ENCODE measurements at places on chromosomes 4 and X. TPM values are rescaled to one million over a fixed set of nuclear protein-coding genes. Genes with fewer than 3 reads are reported as not detected.

GRCh38 chr4:168841000-168841671 is 168.9 kb downstream of the CBR4 start:
- DNase-seq = no peak

DNA sequence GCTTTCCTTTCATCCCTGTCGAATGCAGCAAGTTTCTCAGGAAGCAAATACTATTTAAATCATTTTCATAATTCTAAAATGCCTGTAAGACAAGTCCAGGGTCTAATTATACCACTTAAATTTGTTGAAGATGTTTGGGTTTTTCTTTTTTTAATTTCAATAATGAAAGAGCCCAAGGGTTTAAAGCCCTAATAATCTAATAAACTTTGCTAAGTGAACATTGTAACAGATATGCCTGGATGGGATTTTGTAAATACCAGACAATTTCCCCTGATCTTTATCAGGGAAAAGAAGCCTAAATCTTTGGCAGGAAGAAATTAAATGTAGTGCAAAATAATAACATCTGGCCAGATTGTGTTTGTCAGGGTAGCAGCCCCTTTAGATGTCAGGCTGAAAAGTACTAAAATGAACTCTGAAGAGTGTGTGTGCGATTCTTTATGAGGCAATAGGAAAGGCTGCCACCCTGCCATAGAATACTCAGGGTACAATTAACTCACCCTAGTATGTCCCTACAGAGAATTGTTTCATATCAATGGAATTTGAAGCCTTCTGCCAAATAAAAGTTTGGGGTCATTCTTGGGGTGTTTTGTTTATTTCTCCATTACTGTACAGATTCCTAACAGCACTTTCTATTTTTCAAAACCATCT is 45.6 kb downstream of the GPC3 start:
- no peak for DNase-seq

DNA sequence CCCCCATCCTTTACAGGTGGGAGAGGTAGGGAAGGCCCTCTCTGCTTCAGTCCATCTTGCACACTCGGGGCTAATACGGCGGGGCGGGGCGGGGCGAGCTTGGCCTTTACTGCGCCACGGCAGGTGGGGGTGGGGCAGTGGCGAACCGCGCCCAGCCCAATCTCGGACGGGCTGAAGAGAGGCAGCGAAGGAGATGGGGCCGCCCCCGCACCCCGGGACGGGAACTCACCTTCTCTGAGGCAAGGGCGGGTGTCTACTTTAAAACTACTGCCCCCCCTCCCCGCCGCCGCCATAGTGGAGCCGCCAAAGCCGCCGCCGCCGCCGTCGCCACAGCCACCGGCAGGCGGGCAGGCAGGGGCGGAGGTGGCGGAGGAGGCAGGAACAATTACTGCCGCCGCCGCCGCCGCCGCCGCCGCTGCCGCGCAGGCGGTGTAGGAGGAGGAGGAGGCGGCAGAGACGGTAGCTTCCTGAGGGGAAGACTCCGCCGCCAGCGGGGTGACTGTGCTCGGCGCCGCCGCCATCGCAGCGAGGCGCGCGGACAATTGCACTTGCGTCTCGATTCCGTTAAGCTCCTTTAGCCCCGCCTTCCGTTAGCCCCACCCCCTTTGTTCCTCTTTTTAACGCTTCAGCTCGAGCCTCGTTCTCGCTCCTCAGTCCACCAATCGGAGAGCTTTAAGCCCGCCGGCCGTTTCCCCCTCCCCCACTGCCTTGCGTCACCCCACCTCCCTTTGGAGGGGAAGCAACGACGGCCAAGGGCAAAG is at the start of gene ZMAT1:
TSS of gene ZMAT1 (minus strand) at position 540 of the 761 bp plus-strand sequence. CDS start at position 521, 19 bp downstream.
- peak; percentile 94 for DNase-seq

Gene UBE2D3
- 421 TPM for total RNA-seq

- no peak for DNase-seq
Observed at GRCh38 chr4:52658641-52659000, 480 bp downstream of the USP46 start.

GRCh38 chrX:19193565-19193964 is 71.3 kb upstream of the ADGRG2 start:
- no peak for DNase-seq

DNA sequence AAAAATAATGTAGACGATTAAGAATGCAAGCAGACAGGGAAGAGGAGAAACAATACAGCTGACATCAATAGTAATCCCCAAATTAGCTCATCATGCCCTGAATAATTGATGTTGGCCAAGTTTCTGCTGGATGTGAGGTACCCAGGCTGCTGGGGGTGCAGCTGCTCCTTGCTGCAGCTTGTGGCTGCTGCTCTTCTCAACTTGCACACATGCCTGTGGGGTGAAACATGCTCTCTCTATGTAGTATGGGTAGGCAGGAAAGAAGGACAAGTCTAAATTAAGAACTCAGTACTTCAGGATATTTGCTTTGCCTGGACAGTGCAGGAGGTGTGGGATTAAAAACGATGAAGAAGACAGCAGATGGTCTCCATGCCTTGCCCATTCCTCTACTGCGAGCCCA is 16.7 kb downstream of the EDA2R start:
- DNase-seq = no peak

DNA sequence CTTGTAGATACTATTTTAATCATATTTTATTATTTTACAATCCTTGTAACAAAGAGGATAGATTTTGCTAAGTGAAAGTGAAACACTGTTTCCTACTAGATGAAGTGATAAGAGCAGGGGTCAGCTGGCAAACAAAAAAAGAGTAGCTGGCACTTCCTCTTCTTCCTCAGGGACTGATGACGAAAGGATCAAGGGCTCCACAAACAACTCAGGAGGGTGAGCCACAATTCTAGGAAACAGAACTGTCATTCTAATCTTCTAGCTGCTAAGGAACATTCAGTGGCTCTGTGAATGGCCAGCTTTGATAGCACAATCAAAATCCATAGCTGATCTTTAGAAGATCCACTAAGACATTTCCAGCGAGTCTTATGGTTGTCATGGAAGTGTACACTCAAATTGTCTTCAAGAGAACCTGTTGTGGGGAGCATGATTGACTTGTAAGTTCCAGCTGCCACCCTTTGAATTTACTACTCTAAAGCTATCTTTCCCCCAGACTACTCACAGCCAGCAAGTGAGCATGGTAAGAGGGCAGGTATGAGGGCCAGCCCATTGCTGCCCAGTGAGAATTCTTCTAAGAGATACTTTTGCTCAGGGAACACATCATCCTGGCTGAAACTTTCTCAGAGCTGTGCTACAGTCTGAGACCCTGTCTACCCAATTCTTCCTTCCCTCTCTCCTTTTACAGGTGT is 275.7 kb upstream of the RASGEF1B start:
- DNase-seq = no peak

DNA sequence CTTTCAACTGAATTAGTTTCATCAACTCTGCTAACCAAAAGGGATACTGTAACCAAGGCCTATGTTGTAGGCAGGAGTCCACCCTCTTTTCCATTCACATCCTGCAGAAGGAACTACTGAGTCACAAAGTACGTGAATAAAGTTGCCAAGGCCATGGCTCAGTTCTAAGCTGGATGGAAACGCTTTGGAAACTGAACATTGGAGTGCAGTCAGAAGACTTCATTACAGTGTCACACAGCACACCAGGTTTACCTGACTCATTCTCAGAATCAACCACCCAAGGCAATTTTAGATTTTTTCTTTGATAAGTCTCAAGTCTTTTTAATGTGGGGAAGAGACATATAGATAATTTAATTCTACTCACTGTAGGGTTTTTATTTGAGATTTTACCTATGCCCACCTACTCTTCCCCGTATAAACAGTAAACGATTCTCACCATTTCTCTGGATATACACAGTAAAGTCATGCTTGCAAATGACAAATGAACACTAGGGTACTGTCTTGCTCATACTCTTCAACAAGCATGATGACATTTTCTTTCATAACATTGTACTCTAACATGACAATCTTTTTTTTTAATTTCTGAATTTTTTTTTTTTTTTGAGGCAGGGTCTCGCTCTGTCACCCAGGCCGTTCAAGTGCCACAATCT is 58.9 kb upstream of the RBM47 start:
- DNase-seq = peak; percentile 44

GRCh38 chrX:47311932-47312774 is 58.2 kb upstream of the ZNF157 start:
- peak; percentile 56 for DNase-seq

- no peak for DNase-seq
Observed at GRCh38 chr4:24260923-24261564, 323.3 kb downstream of the DHX15 start.

Gene GSX2
- total RNA-seq = not detected

GRCh38 chrX:96909291-96909690 is 25.6 kb downstream of the RPA4 start:
- DNase-seq = no peak

GRCh38 chr4:6408263-6408662 is 64.2 kb downstream of the PPP2R2C start:
- no peak for DNase-seq

Gene IRAK1
- total RNA-seq = 148 TPM

DNA sequence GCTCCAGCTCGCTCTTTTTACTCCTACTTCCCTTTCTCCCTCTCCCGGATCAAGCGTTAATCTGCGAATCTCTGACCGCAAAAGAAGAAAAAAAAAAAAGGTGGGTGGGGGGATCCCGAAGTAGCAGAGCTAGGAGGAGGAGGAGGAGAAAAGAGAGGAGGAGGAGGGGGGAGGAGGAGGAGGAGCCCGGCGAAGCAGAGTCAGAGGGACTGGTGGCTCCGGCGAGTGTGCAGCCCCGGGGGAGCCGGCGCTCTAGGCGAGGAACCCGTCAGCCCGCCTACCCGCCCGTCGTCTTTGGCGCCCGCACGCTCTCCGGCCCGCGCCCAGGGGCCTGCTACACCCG is at the start of gene NHSL2:
TSS of gene NHSL2 (plus strand) at position 203 of the 343 bp plus-strand sequence.
- no peak for DNase-seq

Gene CYLC1
- not detected for total RNA-seq

GRCh38 chr4:86916392-86916791 is 18.4 kb upstream of the AFF1 start:
- no peak for DNase-seq

Gene PDGFC
- total RNA-seq = not detected

Gene XAGE1A
- total RNA-seq = not detected

DNA sequence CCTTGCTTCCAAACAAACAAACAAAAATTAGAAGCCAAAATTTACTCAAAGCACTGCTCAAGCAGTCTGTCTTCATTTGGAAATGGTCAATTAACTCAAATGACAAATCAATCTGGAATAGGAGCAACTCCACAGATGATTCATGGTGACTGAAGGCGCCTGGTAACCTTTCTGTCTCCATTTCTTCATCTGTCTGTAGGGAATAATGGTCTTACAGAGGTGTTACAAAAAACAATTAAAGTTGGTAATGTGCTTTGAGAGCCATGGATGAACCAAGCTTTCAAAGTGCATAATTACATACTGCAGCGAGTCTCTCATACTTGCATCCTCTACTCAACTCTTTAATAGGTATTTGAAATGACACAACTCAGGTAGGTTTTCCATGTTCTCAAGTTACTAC is 38.3 kb upstream of the STAG2 start:
- DNase-seq = no peak

- DNase-seq = no peak
Observed at GRCh38 chr4:113383111-113383785, 333.8 kb downstream of the ANK2 start.

Gene ARR3
- not detected for total RNA-seq

Gene SFRP2
- total RNA-seq = not detected

- no peak for DNase-seq
Observed at GRCh38 chrX:22268706-22269105, 4.0 kb upstream of the CBLL2 start.

DNA sequence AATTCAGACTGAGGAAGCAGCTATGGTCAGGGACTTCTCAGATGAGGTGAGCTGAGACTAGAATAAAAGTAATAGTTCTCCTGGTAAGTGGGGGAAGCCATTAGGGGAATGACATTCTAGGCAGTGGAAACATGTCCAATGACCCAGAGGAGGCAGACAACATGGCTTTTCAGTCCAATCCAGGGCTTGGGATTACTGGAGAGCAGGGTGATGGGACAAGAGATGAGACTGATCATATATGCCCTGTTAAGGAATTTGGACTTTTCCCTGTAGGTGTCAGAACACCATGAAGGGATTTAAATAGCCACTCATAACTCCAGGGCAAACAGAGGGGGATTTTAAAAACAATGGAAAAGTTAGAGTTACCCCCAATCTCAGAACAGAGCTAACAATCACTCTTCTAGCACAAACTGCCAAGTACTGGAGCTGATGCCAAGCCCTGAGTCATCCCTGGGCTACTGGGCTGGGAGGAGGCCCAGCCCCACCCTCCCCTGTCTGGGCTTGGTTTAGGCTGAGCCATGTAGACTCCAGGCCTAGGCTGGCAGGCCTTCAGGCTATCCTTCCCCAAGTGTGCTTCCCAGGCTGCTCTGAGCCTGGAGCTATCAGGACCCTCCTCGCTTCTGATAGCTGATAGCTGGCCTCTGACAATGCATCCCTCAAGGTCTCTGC is 22.7 kb upstream of the MSN start:
- no peak for DNase-seq

GRCh38 chr4:169663831-169664230 is 43.5 kb downstream of the CLCN3 start:
- no peak for DNase-seq

GRCh38 chrX:150766351-150767044 is 73.3 kb downstream of the MTMR1 start:
- DNase-seq = no peak

DNA sequence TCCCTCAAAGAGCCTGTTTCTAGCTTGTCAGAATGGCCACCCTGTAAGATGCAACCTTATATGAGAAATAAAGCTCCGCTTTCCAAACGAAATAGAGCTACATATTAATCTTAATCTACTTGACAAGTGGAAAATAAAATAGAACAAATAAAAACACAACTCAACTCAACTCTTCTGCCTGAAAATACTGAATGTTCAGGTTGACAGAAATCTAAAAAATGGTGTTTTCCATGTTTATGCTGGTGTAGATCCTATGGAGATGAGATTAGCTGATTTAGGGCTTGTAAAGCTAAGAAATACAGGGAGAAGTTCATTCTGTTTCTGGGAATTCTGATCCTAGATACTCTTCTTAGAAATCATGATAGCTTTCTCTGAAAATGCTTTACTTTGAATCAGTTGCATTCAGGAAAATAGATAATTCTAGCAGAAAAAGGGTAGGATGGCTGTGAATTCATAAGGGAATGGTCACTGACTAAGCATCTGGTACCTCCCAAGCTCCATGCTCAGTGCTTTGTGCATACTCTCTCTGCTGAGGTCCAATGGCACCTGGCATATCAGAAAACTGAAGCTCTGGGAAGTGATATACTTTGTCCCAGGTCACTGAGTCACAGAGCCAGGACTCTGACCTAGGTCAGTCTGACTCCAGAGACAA is 89.2 kb upstream of the EXOC1L start:
- DNase-seq = no peak

DNA sequence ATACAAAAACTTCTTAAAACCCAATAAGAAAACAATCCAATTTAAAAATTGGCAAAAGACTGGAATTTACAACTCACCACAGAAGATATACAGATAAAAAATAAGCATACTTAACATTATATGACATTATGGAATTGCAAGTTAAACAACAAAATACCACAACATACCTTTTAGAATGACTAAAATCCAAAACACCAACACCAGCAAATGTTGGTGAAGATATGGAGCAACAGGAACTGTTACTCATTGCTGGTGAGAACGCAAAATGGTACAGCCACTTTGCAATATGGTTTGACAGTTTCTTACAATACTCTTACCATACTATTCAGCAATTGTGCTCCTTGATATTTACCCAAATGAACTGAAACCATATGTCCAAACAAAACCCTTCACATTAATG is 112.4 kb downstream of the ADGRL3 start:
- no peak for DNase-seq

Gene HDX
- 1.5 TPM for total RNA-seq

Gene CNKSR2
- total RNA-seq = 6.7 TPM

Gene ASB5
- total RNA-seq = not detected

Data from activated CD8-positive, alpha-beta memory T cell treated with anti-CD3 and anti-CD28 coated beads, Interleukin-2, amount 10 ng/mL, durations not matched to agents 7 days and 5 days (primary cell).